ENCODE measurements at places on chromosomes 1 and 21. TPM values are rescaled to one million over a fixed set of nuclear protein-coding genes. Genes with fewer than 3 reads are reported as not detected.
A peak's percentile ranks its signal among the peaks of the same experiment; 100 is the strongest.

DNA sequence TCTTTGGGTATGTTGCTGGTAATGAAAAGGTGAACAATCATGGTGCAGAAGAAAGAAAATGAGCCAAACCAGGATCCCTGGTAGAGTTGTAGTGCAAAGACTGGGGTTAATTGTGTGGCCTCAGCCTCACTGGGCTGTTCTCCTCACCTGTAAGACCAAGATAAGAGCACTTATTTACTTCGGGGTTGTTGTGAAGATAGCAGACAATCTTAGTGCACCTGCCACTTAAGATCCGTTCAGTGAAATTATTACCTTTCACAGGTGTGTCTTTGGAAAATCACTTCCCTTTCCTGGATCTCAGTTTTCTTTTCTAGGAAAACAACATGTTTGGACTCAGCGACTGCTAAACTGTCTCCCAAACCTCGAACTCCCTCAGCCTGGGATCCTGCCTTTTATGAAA lies 1.3 kb upstream of the FGGY start:
- H3K27ac ChIP-seq = peak overlapping the region; percentile 89
- peaks cover 32% of the 10 kb centered on the region for H3K4me1 ChIP-seq
- H3K27me3 ChIP-seq = no peaks in the 10 kb centered on the region
- no peaks in the 10 kb centered on the region for H3K36me3 ChIP-seq

DNA sequence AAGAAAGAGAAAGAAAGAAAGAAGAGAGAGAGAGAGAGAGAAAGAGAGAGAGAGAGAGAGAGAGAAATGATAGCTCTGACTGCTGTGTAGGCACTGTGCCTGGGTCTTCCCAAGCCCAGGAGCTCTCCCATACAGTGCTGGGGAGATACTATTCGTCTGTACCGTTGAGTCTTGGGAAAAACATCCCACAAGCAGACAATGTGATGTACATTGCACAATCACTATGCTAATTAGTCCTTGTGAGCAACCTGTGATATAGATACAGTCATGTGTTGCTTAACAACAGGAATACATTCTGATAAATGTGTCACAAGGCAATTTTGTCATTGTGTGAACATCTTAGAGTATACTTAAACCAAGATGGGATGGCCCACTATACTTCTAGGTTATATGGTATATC lies 381.0 kb downstream of the HHAT start:
- no peak overlapping the region for H3K27ac ChIP-seq
- no peaks in the 10 kb centered on the region for H3K4me1 ChIP-seq
- H3K27me3 ChIP-seq = no peaks in the 10 kb centered on the region
- no peak for DNase-seq
- H3K4me3 ChIP-seq = no peak overlapping the region

GRCh38 chr1:154975409-154976059 lies 1.1 kb downstream of the CKS1B start:
- H3K36me3 ChIP-seq = no peaks in the 10 kb centered on the region
- peaks cover 38% of the 10 kb centered on the region for H3K4me1 ChIP-seq
- no peaks in the 10 kb centered on the region for H3K27me3 ChIP-seq
- peak overlapping the region; percentile 98 for H3K27ac ChIP-seq

DNA sequence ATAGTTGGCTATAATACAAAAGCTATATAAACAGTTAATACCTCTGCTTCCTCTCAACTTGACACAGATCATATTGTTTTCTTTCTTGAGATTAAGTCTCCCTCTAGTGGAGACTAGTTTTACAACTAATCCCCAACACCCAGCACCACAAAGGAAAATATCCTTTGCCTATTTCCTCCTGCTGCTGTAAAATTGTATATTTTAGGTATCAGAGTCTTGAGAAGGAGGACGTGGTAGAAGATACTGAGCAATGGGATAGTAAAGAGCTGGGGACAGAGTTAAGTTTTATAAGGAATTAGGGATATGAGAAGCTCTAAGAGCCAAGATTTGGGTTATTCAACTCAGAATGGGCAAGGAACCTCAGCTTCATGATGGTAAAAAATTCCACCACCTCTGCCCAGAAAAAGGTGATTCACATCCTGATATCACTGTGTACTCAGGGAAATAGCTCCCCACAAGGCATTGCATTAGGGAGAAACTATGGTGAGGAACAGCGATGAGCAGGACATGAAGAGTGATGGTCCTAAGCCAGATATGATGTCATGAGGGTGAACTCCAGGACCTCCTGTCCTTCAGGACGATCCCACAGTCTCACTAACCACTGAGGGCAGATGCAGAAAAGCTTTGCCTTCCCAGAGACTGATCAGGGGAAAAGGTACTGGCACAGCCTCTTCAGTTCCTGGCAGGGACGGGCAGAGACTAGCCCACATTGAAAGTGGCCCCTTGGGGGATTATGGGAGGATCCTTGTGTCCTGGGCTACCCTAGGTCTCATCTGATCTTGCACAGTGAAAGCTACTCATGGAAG lies 14.7 kb upstream of the CFAP126 start:
- no peak overlapping the region for H3K4me3 ChIP-seq
- H3K4me1 ChIP-seq = peaks cover 4% of the 10 kb centered on the region
- no peaks in the 10 kb centered on the region for H3K27me3 ChIP-seq

MCOLN2 gene
- total RNA-seq = not detected

DNA sequence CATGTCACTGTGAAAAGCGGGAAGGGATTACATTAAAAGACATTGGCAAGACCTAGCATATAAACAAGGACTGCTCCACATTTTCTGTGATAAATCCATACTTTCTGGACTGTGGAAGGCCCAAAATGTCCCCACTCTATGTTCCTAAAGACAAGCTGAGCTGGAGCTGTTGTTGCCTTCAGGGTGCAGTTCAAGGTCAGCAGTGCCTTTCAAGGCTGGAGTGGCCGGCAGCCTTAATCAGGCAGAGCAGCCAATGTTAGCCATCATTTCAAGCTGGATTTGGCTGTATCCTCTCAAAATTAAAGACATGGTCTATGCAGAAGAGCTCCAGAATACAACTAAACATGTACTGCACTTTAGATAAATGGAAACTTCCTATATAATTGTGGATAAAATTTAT lies 70.4 kb upstream of the ADAM30 start:
- H3K27me3 ChIP-seq = no peaks in the 10 kb centered on the region
- H3K4me3 ChIP-seq = no peak overlapping the region
- DNase-seq = no peak
- no peak overlapping the region for H3K27ac ChIP-seq

FHL3 gene
- total RNA-seq = 7.8 TPM

CLDN17 gene
- not detected for total RNA-seq

DNA sequence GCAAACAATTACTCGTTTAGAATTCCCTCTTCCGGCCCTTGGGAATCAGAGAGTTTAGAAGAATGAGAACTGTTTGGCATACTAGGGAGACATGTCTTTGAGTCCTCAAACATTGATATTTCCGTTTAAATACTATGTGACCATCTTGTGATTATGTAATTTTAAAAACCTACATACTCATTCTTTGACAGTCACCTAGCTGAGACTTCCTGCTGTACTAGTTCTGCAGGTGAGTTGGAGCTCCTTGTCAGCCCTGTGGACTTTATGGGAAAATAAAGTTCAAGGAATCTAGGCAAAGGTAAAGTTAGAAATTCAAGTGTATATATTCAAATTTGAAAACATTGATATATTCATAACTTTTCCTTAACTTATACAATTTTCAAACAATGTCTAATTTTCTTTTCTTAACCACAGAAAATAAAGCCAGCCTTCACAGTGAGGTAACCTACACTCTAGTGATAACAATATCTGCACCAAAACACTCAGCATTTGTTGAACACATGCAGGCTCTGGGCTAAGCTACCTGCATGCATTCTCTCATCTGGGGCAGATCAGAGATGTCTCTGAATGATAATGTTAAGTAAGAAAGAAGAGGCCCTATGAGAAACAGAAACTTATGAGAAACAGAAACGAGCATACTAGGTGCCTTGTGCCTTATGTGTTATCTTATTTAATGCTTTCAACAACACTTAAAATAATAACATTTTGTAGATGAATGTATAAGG lies 67.0 kb upstream of the BACE2 start:
- H3K27ac ChIP-seq = no peak overlapping the region
- H3K36me3 ChIP-seq = no peaks in the 10 kb centered on the region
- DNase-seq = no peak
- H3K4me3 ChIP-seq = no peak overlapping the region
- H3K27me3 ChIP-seq = no peaks in the 10 kb centered on the region

DNA sequence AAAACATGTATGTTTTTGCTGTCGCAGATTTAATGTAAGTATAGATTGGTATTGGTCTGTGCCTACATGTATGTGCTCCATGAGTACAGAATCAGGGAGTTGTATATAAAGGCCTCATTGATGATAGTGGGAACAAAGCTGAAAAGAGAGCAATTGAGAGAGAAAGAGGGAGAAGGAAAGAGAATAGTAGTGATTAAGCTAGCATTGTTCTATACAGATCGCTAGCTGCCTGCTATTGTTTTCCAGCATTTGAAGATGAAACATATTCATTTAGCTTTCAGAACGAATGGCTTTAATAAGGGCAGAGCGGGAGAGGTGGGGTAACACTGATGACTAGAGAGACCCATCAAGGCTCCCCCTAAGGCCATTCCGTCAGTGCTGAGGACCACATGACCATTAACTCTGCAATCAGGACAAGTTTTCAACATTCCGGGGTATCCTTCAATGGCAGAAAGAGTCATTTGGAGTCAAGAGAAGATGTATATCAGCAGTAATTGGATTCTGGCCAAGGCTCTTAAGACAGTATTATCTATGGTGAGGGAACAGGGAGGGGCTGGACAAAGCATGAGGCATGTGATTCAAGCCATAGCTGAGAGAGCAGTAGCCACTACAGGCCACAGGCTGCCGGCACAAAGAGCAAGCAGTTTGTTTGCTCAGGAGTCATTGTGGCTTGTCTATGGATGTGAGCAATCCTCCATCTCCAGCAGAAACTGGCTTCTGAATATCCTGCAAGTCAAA lies 176.5 kb downstream of the PBX1 start:
- H3K4me3 ChIP-seq = no peak overlapping the region
- H3K27me3 ChIP-seq = no peaks in the 10 kb centered on the region
- H3K27ac ChIP-seq = no peak overlapping the region
- DNase-seq = no peak
- H3K4me1 ChIP-seq = peaks cover 19% of the 10 kb centered on the region

Measured in body of pancreas (tissue), 4 donors.